Type B pancreatic cell (in vitro differentiated cells): ENCODE measurements at places on chromosomes 4 and X. TPM values are rescaled to one million over a fixed set of nuclear protein-coding genes. Genes with fewer than 3 reads are reported as not detected.

DNA sequence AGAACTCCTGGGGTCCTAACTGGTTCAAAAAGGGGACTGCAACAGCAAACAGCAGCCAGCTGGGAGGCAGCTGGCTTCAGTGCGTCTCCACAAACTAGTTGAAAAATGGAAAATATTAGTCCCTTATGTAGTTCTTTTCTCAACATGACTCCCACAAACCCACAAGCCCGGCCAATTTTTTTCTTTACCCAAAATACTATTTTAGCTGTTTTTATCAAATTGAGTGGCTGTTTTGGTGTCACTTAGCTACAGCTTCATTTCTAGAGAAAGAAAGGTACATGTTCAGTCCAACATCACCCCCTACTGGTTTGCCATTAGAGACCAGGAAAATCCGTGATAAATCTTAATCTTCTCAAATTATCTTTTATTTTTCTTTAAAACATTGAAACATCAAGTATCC lies 97.2 kb downstream of the GUCY2F start:
- DNase-seq = no peak

DNA sequence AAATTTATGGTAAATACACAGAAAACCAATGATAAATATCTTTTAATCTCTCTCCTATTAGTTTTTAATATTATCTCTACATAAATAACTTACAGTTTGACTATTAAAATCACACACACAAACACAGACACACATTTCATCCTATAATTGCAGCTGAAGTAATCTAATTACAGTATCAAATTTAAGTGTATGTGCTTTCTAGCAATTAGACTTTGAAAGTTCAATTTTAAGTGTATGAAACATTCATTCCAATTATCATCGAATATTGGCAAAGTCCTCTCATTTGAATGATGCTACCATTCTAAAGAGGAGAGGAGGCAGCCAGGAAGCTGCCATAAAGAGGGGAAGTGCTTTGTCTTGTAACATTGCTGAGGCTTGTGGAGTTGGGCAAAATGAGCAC lies 221.2 kb upstream of the PABPC4L start:
- DNase-seq = no peak

GRCh38 chr4:1501754-1502500 lies 95.7 kb upstream of the NKX1-1 start:
- no peak for DNase-seq

GRCh38 chrX:135605906-135606305 lies 85.4 kb downstream of the INTS6L start:
- no peak for DNase-seq

The MEPE gene
- total RNA-seq = not detected in 2 replicates

- DNase-seq = no peak
Observed at GRCh38 chr4:118752551-118752950, 67.4 kb downstream of the METTL14 start.

The FAM236D gene
- total RNA-seq = not detected in 2 replicates
